Smooth muscle cell of trachea (primary cell): ENCODE measurements at places on chromosomes 12 and 14. TPM values are rescaled to one million over a fixed set of nuclear protein-coding genes. Genes with fewer than 3 reads are reported as not detected.

Gene GALNT16
- total RNA-seq = 1.9 and 4.6 TPM in 2 replicates

Gene SPRING1
- 20.2 and 37.5 TPM in 2 replicates for total RNA-seq

Gene EFS
- total RNA-seq = 1.7 and 4.8 TPM in 2 replicates

Gene OTOGL
- under 0.01 and 0.29 TPM in 2 replicates for total RNA-seq

Gene INHBC
- total RNA-seq = not detected in 2 replicates

Gene CNTN1
- total RNA-seq = 3.0 and 6.5 TPM in 2 replicates

Gene FGD4
- 13.1 and 19.2 TPM in 2 replicates for total RNA-seq
